ENCODE measurements at places on chromosomes 7 and 10.

GRCh38 chr10:82938331-82938730 lies 1063.3 kb downstream of the NRG3 start:
- DNase-seq: no peak

DNA sequence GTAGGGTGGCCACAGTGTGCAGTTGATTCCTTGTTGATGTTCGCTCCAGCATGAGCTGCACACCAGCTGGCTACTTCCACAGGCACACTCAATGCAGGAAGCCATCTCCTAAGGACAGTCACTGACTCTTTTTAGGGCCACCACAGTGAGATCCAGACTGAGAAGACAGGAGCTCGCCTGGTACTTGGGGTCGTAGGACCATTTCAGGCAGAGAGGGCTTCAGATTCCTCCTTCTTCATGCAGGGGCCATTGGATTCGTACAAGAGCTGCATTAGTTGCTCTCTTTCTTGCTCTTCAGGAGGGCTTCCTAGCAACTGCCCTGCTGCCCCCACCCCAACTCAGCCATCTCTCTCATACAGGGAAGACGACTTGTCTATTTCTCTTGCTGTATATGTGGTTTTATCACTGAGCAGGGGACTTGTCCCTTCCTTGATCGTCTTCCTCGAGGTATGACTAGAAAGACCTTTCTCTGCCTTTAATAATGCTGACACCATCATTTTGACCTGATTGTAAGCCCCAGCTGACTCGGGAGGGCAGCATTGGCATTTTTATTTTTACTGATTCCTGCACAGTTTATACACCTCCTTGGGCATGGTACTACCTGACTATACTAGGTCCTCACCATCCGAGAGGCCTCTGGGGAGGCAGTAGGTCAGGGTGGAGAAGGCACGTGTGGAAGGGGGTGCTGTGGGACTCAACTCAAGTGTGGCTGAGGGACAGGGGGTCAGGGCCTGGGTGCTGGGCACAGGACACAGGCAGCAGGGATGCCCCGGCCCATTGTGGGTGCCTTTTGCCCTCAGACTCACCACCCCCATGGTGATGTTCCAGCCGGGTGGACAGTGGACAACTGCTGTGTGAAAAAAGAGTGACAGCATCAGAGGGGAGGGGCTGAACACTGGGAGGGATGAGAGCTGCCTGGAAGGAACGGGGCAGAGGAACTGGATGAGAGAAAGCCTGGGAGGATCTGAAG lies 136.7 kb upstream of the ZNF746 start:
- no peak for DNase-seq

GRCh38 chr10:55410415-55410885 lies 609.4 kb upstream of the PCDH15 start:
- no peak for DNase-seq

DNA sequence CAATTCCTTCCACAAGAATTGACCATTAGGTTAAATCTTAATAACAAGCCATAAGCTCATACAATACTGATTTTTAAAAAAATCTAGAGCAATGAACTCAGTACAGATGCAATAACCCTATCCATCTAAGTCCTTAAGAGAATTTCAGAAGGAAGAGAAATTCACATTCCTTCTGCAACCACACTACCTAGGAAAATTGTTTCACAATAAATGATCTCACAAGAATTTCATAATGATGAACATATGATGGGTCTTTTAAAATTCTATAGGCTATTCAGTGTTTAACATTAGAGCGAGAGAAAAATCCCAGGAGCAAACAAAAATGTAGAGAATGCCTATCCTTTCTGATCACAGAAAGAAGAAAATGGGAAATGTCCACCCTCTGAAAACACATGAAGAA lies 70.0 kb upstream of the MAGI2 start:
- no peak for DNase-seq

DNA sequence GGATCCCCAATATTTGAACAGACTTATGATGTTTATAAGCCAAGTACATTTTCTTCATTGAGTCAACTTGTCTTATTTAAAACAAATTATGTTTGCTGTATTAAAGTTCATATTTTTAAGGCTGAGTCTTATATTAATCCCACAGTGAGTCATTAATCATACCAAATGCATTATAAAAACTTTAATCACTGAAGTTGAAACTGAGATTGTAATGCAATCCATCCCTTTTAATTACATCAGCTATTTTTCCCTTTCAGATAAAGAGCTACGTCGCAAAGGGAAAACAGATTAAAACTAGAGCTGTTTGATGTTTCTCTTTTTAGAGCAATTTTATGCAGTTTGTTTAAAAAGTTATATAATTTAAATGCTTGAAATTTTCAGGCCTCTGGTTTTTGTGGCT lies 183.0 kb downstream of the ARID5B start:
- no peak for DNase-seq

GRCh38 chr7:158856883-158857668 lies 718 bp downstream of the DYNC2I1 start:
- DNase-seq: no peak

DNA sequence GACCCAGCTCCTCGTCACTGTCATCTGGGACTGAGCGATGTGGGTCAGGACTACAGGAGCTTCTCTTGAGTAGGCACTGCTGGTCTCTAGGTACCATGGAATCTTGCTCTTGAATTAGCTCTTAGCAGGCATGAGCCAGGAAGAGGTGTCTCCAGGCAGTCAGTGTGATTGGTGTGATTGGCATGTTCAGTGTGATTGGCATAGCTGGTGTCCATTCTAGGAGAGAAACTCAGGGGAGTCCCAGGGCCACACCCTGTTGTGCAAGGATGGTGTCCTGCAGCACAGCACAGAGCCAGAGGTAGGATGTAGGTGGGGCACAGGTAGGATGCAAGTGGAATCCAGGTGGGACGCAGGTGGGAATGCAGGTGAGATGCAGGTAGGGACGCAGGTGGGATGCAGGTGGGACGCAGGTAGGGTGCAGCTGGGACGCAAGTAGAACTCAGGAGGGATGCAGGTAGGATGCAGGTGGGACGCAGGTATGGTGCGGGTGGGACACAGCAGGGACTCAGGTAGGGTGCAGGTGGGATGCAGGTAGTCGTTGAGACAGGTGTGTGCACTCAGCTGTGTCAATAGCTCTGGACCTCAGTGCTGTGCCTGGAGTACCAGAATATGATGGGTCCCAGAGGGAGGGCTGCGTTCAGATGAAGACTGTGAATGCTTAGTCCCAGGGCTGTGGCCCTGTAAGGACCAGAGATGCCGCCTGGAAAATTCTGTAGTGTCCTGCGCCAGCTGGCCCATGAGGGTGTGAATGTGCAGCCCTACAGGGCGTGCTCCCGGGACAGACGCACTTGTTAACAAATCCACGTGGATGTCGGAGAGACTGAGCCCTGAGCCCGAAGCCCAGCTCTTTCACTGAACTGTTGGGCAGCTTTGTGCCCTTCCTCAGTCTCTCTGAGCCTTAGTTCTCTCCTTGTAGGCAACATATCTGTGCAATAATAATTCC lies 248.2 kb upstream of the PITRM1 start:
- no peak for DNase-seq

GRCh38 chr7:7118822-7119221 lies 63.5 kb upstream of the C1GALT1 start:
- no peak for DNase-seq

- no peak for DNase-seq
Observed at GRCh38 chr10:23493711-23494110, 54.8 kb downstream of the OTUD1 start.

DNA sequence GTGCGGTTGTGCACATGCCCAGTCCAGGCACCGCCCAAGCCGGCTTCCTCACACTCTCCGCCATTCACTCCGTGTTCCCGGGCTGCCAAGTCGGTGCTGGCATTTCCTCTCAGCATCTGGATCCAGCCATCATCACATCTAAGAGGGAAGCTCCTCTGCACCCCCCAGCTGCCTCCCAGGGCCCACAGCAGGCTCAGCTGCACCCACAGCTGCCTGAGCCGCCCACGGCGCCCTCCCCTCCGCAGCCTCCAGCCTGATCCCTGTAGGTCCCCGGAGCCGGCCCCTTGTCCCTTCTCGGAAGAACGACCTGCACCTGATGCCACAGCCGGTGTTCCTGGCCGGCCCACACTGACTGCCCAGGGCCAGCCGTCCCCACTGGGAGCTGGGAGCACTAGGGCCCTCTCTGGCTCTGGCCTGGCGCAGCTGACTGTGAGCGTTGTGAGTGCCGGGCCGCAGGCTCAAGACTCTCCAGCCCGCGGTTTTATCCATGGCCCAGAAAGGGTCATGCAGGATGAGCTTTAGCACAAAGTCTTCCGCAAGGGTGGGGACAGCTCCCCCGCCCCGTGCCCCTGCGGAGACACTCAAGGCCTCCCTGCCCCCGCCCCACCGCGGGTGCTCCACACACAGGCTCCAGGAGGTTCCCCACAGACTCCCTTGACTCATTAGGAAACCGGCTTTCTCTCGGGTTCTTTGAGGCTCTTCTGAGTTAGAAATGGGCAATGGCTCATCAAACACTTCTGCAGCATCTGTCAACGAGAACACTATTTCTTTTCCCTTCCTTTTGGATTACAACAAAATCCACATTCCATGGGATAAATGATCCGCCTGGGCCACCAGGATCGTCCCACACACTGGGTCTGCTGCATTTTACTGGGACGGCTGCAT lies 31.2 kb downstream of the CFAP46 start:
- DNase-seq: no peak

- no peak for DNase-seq
Observed at GRCh38 chr7:47693216-47693615, 111.3 kb upstream of the TNS3 start.

DNA sequence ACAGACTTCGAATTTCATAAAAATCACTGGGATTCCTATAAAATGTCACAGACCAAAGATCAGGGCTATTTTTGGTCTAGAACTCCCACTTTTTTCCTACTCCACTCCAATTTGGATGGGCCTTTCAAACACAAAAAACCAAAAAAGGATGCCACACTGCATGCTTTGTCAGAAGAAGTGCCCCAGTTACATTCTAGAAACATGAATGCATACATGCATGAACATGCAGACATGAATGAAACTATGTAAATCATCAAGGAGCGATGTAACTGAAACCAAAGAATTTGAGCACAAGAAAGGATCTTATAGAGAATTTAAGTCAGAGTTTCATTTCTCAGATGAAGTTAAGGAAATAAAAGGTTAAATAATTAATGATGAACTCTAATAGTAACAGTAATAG lies 31.8 kb upstream of the FAM133B start:
- no peak for DNase-seq

- DNase-seq: no peak
Observed at GRCh38 chr10:28391283-28391682, 88.4 kb upstream of the MPP7 start.

DNA sequence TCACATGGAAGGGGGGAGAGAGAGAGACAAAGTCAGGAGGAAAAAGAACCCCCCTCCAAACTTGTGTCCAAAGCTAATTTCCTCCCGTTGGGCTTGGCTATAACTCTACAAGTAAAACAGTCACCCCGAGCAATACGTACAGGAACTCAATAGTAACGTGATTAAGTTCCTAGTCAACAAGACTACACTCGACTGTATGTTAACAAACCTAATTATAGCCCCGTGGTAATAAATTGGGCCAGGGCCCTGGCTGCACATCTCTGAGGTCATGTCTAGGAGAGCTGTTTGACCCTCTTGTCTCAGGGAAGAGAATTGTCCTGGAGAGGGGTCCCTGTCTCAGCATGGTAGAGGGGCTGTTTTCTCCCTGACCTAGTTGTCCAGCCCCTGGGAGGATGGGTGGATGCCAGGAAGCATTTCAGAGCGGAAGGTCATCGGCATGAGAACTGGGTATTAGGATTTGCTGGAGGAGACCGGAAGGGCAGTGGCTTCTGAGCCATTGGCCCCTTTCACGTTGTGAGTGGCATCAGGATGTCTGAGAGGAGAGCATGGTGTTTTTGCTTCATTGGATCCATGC lies 60.2 kb upstream of the COMTD1 start:
- DNase-seq: no peak

GRCh38 chr10:61188691-61189090 lies 244.7 kb upstream of the RHOBTB1 start:
- no peak for DNase-seq

GRCh38 chr10:112950714-112951358 lies 789 bp downstream of the TCF7L2 start:
- DNase-seq: no peak

GRCh38 chr10:24900888-24901685 lies 51.3 kb downstream of the PRTFDC1 start:
- no peak for DNase-seq

DNA sequence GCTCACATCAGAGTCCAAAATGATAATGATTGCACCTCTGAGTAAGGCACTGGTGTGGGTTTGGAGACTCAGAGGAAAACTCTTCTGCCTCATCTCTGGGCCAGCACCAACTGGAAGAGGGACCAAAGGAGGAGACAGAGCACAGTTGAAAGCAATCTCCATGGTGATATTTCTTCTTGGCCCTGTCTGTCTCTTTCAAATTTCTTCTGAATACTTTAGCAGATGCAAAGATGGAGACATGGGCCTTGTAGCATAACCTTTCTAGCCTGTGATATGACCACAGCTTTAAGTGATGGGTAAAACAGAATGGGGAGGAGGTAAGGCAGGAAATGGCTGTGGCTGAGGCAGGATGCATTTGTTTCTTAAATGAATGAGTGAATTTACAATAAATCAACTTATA lies 12.2 kb upstream of the GIMAP7 start:
- no peak for DNase-seq

DNA sequence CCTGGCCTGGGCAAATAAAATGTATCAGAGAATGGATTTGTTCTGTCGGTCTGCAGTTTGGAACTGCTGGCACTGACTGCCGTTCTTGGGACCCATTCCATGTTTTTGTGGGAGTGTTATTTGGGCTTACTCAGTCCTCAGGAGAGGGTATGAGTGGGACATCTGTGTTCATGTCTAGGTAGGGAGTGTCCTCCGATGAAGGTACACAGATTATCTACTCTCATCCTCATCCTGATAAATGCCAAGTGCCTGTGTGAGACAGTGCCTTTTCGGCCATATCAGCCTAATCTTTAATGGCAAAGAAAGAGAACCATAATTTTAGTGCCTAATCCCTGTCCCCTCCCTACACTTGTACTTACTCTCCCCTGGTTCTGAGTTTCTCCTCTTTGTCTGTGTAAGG lies 409.4 kb downstream of the REEP3 start:
- DNase-seq: no peak

DNA sequence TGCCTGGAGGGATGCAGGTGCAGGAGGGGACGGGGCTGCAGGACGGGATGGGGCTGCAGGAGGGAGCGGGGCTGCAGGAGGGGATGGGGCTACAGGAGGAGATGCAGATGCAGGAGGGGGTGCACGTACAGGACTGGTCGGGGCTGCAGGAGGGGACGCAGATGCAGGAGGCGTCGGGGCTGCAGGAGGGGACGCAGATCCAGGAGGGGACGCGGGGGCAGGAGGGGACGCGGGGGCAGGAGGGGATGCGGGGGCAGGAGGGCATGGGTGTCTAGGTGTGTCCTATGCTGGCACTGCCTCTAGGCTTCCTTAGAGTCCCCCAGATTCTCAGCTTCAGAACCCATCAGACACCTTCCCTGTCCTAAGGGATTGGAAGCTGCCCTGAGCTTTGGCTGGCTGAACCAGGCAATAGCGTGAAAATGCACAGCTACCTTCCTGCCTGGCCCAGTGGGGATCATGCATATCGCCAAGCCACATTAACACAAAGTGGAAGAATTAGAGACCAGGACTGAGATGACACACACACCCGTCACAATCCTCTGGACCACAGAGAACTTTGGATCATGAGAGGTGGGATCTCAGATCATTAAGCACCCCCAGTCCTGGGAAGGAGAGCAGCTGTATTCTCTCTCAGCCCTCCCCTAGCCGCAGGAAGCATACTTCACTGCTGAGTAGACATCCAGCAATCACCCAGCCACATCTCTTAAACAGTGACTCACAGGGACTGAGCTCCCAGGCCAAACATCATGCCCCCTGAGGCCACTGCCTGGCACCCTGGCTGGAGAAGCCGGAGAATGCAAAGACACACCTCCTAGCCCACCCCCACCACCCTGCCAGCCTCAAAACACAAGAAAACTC lies 67.3 kb downstream of the VWA2 start:
- no peak for DNase-seq

- no peak for DNase-seq
Observed at GRCh38 chr7:24587853-24588252, 14.6 kb downstream of the PALS2 start.
